ENCODE measurements at places on chromosomes 6 and 20.

GRCh38 chr20:44582311-44583025 lies at the start of gene PKIG:
Gene PKIG, plus strand, starts transcription at chr20:44582579. Its CDS starts 31,978 bp downstream, at chr20:44614557.
- DNase-seq = no peak

- DNase-seq = no peak
Observed at GRCh38 chr6:30814146-30815040, 69.9 kb upstream of the DDR1 start.

DNA sequence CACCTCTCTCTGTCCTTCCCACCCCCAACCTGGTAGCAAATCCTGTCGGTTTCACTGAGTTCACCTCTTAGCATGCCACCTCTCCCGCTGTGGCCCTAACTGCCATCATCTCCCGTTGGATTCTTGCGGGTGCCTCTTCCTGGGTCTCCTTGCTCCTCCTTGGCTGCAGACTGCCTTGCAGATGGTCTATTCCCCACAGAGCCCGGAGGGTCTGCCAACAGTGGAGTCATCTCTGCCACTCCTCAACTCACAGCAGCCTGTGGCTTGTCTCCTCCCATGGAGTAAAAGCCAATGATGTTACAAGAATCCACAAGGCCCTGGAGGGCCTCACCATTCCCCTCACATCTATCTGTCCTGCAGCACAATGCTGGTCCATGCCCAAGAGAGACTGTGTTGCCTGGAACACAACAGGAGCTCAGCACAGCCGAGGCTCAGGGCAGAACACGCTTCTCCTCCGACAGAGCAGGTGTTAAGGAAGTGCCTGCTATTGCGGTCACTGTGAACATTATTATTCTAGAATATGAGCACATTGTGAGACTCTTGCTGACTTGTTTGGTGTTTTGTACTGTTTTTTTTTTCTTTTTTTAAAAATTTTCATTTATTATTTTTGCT lies 241.8 kb upstream of the SULF2 start:
- no peak for DNase-seq

- DNase-seq = no peak
Observed at GRCh38 chr6:143647732-143648131, 30.0 kb upstream of the PHACTR2 start.

DNA sequence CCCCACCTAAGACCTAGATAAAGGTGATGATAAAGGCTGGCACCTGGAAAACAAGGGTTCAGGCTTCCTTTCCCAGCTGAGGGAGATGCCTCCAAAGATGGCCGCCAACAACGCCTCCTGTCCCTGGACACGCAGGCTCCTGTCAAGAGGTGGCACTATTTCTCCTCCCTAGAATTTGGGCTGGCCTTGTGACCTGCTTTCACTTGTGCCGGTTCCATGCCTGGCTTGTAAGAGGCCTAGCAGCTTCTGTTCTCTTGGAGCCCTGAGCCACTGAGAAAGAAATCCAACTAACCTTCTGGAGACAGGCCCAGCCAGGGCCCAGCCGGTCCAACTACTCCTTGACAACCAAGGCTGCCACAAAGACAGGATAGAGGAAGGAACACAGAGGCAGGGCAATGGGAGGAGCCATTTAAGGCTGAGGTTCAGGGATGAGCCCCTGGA lies 60.2 kb upstream of the RALY start:
- DNase-seq = no peak

- DNase-seq = peak; percentile 63
Observed at GRCh38 chr20:33803921-33804337, 7.2 kb upstream of the CHMP4B start.

DNA sequence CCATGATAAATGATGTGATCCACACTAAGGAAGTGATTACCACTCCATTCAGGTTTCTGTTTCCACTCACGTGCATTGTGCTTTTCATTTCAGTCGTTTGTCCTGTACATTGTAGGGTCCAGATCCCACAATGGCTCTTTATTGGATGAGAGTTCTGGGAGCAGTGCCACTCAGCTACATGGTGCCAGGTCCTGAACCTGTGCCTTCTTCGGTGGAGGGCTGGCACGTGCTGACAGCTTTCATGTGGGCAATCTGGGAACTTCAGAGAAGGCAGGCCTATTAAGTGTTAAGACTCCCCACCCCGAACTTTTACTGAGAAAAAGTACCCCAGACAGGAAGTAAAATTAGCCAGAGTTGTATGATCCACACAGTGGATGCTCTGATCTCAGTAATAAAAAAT lies 255.0 kb downstream of the ESR1 start:
- no peak for DNase-seq

DNA sequence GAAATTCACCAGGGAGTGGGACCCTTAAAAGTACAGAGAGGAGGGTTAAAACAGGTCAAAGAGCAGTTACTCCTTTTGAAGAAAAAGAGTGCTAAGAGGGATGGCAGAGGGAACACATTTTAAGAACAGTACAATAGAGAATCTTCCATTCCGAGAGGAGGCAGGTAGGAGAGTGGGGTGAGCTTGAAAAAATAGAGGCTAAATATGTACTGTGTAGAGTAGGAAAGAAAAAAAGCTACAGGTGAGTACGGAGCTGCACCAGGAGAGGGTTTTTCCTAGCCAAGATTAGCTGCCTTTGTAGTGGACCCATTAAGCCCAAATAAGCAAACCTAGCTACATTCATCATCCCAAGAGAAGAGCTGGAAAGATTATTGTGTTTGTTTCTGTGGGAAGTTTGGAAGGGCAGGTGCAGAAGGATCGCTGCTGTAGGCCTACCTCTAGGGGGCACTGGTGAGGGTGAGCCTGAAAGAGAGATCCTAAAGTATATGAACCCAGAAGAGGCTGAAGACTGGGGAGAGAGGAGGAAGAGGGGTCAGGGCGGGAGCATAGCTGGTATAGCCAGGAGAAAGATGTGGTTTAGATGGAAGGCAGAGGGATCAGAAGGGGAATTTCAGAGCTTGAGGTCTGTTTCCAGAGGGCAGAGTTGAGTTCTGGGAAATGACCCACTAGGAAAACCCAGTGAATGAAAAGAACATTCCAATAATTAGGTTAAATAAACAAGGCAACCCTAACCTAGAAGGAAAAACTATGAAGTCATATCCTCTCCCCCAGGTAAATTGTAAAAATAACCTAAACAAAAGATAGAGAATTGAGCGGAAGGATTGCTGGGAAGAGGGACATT lies 50.2 kb upstream of the HINT3 start:
- no peak for DNase-seq

GRCh38 chr6:109006818-109007217 lies 87.8 kb downstream of the SESN1 start:
- no peak for DNase-seq

DNA sequence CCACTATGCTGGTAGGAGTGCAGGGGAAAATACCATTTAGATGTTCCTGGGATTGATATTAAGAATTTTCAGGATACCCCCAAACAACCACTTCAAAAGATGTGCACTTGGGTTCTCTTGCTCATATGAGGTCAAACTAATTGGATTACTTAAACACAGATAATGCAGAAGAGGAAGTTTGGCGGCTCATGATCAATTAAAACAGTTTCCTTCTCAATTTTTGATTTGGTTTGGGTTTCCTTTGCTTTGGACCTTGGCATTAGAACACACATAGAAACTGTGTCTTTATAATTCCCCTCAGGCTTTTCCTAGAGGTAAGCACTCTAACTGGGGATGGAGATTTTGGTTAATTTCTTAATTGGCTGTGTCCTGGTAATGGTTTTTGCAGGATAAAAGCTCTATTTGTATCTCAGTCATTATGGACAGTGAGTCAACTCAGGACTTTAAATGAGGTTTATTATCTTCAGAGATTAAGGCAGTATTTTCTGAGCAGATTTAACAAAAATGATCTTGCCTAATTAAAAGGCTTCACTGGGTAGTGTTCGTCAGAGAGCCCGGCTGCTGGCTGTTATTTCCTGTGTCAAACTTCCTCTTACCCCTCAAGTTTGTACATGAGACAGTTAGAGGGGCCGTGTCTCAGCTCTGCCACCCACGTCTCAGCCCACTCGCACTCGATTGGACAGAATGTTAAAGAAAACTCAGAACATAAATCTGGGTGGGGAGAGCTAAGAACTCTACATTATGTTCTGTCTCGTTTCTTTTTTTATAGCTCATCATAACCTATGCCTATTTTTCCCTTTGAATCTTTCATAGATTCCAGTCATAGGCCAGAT lies 50.3 kb upstream of the PREP start:
- no peak for DNase-seq

DNA sequence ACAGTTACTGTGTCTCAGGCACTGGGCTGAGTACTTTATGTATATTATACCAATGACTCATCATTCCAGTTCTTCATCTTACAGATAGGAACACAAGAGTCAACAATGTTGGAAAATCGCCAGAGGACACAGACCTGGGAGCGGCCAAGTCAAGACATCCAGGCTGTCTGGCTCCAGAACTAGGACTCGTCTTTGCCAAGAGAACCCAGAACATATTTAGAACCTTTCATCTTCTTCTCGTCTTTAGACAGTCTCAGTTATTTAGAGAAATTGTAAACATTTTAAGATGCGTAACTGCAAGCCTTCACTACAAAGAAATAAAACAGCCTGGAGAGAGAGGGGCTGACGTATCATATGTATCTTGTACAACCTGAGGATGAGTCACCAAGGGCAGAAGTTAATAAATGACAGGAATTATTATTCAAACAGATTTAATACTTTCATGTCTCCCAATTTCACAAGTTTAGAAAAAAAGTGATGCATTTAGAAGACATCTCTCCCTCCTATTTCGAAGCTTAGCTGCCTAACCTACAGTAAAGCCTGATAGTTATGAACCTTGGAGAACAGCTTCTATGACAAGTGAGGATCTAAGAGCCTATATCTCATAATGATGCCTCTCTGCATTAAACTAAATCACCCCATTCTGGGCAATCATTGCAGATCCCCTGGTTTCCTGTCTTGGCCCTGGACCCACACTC lies 43.4 kb downstream of the SLC22A3 start:
- DNase-seq = no peak

GRCh38 chr6:145651988-145652387 lies 83.3 kb downstream of the EPM2A start:
- no peak for DNase-seq

DNA sequence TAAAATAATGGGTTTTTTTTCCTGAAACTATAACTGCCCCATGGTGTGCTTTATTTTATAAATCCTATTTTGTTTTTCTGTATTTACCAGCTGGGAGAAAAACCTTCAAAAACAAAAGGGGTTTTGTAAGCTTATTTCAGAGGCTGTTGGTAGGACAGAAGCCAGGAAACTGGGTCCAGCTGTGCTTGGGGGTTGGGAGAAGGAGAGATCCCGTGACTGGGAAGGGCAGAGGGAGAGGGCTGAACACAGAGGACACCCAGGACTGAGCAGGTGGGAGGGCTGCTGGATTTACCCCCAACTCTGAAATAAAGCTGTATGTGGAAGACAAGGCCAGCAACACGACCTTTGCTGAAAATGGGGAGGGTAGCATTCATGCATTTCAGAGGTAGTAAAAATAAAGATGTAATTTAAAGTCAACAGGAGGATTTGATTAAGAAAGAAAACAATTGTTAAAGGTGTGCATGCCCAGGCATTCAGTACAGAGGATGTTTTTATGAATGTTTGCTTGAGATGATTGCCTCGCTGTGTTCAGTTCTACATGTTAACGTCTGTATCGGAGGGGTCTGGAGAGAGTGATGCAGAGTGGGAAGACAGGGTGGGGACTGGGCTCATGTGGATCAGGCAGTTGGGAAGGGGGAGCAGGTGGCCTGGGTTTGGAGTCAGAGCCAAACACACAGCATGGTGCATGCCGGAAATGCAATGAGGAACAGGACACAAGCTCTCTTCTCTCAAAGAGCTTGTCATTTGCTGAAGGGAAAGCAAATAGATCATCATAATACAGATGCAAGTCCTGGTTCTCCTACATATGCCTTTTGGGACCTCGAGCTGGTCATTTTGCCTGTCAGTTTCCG lies 21.4 kb downstream of the ARFGEF3 start:
- DNase-seq = no peak

All from astrocyte of the cerebellum (primary cell).